ENCODE measurements at places on chromosomes 4 and X. TPM values are rescaled to one million over a fixed set of nuclear protein-coding genes. Genes with fewer than 3 reads are reported as not detected.

IL2 gene
- total RNA-seq, result 2.7 TPM

CHRNA9 gene
- total RNA-seq, result 0.23 TPM

UBA1 gene
- total RNA-seq, result 152 TPM

TEX13B gene
- total RNA-seq, result not detected

SMARCA1 gene
- total RNA-seq, result 0.62 TPM

PPEF1 gene
- 0.09 TPM for total RNA-seq

- DNase-seq, result no peak
These were observed 56.9 kb upstream of the STS start for GRCh38 chrX:7090641-7091040.

DNA sequence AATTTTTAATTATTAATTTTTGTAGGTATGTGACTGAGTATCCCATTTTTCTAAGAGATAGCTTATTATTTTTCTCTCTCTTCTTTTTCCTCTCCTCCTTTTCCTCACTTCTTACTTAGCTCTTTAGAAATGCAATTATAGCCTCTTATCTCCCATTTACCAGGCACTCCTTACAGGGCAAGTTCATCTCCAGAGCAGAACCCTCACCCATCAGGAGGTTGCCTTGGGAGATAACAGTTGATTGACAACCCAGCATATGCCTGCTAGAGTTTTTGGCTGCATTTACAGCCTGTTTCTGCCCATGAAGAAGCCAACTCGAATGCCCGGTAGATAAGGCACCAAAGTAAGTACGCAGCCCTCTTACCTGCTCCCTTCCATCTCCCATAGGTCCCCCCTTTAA is 572.9 kb upstream of the ZFP42 start:
- no peak for DNase-seq

DNA sequence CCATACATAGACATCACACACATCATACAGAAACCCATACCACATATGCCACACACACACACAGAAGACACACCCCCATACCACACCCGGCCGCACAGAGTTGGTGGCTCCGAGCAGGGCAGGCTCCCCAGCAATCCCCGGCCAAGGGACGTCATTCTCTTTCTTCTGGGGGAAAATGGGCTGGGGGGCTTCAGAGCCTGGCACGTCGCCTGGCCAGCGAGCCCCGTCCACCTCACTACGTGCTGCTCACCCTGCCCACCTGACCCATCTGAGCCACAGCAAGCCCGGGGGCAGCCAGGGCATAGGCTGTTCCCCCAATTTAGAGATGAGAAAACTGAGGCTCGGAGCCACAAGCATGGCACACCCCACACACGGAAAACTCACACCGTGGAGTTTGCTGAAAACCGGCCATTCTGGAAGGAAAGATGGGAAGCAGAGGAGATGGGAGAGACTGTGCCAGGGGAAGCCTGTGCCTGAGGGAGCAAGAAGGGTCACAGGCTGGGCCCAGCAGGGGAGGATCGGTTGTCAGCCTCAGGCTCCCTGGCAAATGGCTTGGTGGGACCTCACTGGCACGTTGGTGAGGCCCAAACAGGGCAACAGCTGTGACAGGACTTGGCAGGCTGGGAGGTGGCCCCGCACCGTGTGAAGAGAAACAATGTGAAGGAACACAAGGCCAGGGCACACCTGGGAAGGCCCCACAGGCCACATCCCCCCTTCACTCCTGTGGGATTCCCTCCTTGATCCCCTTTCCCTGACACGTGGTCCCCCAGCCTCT is 73.2 kb downstream of the JAKMIP1 start:
- DNase-seq, result no peak

DNA sequence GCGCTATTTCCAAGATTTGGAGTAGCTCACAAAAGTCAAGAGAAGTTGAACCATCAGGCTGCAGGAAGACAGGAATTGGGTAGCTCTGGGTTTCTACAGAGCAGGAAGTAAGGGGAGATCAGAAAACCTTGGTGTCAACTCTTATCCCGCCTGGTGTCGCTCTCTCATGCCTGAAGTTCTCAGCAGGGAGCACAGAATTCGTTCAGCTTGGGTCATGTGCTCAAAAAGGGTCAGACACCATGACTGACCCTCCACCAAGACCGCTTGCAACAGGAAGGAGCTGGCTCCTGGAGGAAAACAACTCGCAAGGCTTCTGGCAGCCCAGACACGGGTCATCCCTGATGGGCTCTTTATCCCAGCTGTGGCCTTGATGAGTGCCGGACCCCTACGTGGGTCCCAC is 93.7 kb upstream of the MSX1 start:
- no peak for DNase-seq

DNA sequence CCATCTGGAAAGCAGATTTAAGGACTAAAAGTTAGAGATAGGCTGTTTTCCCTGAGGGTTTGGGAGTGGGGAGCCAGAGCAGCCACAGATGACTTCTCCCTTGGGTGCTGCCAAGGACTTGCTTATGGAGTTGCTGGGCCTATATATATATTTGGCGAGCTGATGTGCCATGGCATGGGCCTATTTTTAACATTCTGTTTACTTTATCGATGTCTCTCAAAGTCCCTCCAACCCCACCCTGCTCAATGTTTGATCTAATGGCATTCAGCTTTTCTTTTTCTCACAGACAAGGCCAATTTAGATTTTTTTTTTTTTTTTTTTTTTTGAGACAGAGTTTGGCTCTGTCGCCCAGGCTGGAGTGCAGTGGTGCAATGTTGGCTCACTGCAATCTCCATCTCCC is 6.1 kb upstream of the CUL4B start:
- no peak for DNase-seq

- peak; percentile 64 for DNase-seq
These were observed 46.9 kb upstream of the RHOH start for GRCh38 chr4:40149960-40150385.

DNA sequence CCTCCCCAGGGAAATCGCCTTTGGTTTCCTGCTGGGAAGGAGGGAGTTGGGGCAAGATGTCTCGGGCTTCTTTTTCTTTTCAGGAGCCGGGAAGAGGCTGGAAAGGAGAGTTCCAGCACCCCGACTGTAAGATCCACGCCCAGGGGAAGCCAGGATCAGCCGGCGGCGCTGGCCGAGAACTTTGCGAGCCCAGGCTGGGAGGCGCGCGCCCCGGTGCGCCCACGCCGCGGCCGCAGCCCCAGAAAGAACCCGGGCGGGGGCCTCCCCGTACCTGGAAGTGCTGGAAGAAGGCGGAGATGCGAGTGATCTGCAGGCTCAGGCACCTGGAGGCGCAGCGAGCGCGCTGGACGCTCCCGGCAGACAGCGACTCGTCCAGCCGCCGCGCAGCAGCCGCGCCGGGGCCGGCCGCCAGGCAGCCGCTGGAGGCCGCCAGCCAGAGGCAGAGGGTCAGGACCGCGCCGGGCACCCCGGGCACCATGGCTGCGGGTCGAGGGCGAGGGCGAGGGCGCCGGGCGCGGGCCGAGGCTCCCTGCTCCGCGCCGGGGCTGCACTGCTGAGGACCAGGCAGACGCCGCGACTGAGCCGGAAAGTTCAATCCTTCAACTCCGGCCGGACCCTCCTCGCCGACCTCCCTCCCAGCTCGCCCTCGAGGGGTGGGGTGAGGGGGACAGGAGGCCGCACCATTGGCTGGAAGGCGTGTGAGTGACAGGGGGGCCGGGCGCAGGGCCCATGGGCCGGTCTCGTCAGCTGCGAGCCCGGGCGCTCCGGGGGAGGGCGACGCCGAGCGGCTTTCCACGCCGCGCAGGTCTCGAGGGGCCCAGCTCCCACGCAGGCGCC is at the start of gene ANOS1:
TSS of gene ANOS1 (minus strand) at position 579 of the 837 bp plus-strand sequence. CDS start at position 478, 101 bp downstream.
- DNase-seq, result no peak

DNA sequence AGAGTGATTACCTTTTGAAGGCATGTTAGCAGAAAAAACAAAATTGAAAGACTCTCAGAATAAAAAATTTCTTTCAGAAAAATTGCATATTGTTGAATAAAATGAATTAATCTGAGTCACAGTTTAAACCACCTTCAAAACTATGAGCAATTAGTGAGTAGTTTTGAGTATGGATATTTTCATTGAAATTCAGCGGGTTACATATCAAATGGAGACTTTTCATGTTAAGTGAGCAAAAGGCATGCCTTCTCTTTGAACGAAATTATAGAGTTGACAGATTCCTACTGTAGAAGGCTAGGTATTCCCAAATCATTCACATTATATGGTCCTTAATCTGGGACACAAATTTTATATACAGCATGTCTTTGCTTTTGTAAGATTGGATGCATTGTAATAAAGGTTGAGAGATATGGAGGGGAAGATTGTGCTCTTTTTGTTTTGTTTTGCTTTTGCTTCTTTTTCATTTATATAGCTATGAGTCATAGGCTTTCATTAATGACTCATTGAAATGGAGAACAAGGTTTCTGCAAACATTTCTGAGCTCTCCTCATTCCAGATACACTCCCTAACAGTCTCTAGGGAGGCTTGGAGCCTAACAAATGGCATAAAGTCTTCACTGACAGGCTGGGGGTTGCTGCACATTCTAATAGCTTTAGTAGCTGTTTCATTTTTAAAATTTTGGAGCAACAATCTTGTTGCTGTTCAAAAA is 21.6 kb downstream of the PCDH18 start:
- DNase-seq, result no peak

DNA sequence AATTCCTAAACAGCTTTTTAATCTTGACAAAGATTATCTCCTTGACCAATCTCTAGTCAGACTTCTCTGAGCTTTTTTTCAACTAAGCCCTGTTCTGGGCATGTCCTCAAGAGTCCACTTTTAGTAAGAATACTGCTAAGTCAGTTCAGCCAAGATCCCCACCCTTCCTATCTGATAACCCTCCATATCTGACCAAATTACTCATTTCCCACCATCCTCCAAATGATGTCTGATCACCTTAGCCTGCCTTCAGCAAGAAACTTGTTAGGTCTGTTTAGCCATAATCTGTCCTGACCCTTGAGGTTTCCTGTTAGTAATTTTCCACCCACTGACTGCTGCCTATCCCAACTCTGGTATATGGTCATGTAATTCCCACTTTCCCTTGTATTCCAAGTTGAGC is 65.2 kb downstream of the FAM13A start:
- no peak for DNase-seq

GRCh38 chr4:159015841-159016240 is 87.0 kb upstream of the RAPGEF2 start:
- DNase-seq, result no peak

- DNase-seq, result no peak
These were observed 18.8 kb upstream of the PPP2R2C start for GRCh38 chr4:6491235-6491634.

DNA sequence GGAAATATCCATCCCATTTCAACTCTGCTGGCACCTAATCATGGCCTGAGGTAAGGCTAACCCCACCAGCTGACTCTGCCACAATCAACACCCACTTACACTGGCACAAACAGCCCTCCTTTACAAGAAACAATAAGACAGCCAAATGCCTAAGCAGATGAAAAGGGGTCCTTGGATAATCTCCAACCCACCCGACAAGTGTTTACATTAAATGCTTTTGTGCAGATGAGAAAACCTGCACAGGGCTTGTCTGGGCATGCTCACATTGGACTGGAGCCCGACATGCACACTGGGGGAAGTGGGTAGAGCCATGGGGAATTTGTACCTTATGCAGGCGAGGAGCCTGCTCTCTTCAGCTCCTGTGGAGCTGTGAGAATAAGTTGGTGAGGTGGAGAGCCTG is 138.9 kb upstream of the ITM2A start:
- no peak for DNase-seq

DNA sequence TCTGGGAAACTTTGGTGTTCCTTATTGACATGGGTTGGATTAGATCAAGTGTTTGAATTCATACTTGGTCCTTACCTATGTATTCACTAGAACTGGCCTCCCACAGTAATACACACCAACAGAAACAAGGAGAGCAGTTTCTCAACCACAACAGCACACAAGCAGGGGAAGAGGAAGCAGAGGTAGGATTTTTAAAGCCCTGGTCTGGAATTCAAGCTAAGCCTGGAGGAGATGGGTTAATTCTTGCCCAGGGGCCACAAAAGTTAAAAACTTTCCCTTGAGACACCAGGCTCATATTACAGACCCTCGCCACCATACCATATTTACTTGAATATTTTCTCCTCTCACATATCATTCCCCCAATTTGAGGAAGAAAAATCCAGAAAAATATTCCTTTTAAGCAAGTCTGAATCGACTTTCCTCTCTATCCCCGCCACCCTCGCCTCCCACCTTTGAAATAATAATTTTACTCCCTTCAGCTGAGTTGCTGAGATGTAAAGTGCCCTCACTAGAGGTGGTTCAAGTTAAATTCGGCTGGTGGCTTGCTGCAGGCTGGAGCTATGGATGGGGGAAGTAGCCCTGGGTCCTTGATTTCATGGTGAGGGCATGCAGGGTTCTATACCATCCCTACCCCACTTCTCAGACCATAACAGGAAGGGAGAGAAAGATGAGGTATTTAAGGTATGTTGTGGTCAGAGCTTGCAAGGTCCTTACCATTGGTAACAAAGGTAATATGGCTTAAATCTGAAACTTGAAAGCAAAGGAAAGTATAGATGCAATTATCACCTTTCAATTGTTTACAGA is 440.2 kb downstream of the INPP4B start:
- no peak for DNase-seq

DNA sequence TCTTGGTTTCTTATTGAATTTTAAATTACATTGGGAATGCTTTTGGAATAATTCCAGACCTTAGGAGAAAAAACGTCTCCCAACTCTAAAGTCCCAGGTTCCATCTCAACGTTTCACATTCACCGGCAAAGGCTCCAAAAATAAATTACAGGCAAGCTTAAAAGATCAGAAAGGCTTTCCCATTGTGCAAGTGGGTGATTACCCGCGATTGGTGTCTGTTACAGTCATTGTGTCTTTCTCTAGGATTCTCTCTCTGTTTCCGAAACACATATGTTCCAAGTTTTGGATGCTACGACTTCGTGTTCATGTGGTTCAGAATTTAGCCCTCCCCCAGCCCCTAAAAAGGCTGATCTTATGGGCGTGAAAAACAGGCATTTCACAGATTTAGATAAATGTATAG is 41.8 kb downstream of the PALLD start:
- no peak for DNase-seq

DNA sequence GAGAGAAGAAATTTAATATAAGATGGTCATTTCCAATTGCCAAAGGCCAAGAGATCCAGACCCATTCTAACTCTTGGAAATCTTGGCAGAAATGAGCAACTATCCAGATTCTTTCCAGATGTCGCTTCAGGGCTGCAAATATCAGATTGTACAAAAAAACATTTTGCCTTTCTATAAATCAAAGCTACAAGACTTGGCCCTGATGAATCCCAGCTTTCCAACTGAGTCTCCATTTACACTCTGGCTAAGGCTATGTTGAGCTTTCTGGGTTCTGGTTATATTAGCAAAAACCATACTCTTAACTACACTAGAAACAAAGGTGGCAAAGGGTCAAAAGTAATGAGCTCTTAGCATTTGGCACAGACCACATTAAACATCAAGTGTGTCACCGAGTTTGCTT is 345.8 kb downstream of the OPHN1 start:
- DNase-seq, result no peak
